ENCODE measurements at places on chromosomes 4 and X.

- DNase-seq, result no peak
Measured at GRCh38 chr4:183599690-183600089, 59.3 kb downstream of the RWDD4 start.

GRCh38 chr4:168537086-168537485, 40.2 kb downstream of the PALLD start:
- DNase-seq, result no peak

GRCh38 chr4:141037446-141037845, 95.8 kb downstream of the RNF150 start:
- no peak for DNase-seq

GRCh38 chrX:39011454-39012221, 210.4 kb downstream of the MID1IP1 start:
- no peak for DNase-seq

DNA sequence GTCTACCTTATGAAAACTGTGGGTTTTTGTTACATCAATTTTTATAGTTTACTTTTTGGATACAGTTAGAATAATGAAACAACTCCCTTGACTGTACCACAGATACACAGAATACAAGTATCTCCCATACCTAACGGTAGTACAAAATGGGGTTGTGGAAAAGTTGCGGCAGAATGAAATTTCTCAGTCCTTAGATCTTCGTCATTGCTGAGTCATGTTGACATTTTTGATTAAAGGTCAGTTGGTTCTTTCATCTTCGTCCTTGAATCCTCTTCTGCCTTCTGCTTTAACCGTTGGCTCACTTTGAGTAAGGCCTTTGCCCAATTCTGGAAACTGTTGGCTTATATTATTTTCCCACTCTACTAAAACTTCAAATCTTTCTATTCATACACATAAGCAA, 75.6 kb downstream of the TRIML1 start:
- no peak for DNase-seq

GRCh38 chrX:21781525-21781924, 23.6 kb upstream of the SMPX start:
- DNase-seq, result no peak

GRCh38 chr4:38453253-38453881, 210.6 kb upstream of the KLF3 start:
- no peak for DNase-seq

GRCh38 chr4:46441136-46441859, 51.4 kb upstream of the GABRA2 start:
- DNase-seq, result no peak

DNA sequence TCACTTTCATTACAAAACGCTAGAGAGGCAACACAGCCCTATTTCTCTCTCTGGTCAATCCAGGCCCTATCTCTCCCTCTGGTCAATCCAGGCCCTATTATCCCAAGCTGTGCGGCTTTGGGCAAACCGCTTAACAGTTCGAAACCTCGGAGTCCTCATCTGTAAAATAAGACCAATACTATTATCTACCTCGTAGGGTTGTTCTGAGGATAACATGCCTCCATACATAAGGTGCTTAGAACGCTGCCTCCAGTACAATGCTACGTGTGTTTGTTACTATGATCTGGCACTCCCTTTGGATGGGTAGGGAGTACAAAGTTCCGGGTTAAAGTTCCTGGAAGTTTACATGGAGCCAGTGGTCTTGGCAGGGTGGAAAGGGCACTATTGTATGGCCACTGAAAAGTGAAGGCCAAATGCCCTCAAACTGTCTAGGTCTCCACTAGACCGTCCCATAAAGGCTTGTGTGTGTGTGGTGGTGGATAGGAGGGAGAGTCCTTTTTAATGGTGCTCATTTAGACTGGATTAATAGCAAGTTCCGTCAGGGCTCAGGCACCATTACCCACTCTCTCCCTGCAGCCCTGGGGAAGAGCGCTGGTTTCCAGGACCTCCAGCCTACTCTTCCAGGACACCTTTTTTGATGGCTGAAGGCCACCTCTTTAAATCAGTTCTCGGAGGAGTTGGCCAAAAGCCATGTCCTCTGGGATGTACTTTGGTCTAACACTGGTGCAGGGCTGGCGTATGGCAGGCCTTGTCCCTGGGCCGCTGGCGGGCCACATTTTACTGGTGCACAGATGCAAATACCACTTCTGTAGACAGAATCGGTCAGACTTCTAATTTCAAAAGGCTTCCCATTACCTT, 75.6 kb upstream of the BCOR start:
- no peak for DNase-seq

GRCh38 chrX:30304866-30305265, 4.3 kb downstream of the NR0B1 start:
- no peak for DNase-seq

DNA sequence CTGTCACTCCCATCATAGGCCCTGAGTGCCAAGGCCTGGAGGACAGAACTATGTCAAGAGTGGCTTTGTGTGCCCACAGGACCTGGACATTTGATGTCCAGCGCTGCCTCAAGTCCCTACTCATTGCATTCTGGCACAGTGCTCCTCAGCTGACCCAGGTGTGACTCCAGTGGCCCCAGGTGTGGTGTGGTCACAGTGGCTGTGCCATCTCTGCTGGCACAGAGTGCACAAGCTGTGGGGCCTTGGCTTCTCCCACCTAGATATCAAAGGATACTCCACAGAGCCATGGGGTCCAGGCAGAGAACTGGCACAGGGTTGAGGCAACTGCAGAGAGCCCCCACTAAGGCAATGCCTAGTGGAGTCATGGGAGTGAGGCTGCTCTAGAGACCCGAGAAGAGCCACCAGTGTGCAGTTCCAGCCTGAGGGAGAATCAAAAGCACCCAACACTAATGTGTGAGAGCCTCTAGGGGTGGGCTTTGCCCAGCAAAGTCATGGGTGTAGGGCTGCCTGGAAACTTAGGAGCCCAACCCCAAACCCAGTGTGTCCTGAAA, 25.6 kb downstream of the PYURF start:
- no peak for DNase-seq

DNA sequence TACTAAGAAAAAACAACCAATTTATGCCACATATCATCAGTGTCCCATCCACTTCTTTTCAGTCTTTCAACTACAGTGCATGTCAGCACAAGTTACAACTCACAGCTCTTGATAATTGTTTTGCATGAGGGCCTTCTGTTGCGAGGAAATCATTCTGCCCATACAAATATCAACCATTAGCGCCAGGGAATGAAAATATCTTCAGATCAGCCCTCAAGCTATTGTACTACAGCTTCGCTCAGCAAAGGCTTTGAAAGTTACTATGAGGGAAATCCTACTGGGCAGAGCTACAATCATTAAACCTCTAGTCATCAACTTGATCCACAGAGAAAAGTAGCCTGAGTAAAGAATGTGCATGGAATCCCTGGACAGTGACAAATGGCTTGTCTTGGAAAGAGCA, 1023.6 kb upstream of the HS3ST1 start:
- no peak for DNase-seq

GRCh38 chr4:108725457-108725856, 37.4 kb downstream of the ETNPPL start:
- DNase-seq, result no peak

DNA sequence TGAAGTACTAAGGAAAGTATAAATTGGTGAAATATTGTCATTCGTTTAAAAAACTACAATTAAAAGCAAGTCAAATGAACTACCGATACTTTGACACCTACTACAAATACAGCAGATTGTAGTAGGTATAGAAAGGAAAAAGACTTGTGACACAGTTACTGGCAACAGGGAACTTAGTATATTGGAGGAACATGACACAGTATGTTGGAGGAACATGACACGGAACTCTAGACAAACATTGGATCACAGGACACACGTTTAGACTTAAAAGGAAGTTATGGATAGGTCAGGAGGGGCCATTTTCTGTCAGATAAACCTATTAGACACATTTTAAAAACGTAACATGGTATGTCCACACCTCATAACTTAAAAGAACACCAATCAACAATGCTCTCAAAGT, 132.5 kb downstream of the APBB2 start:
- DNase-seq, result no peak

GRCh38 chr4:154416190-154416547, 75.4 kb downstream of the DCHS2 start:
- no peak for DNase-seq

GRCh38 chrX:80708781-80709180, 100.9 kb downstream of the BRWD3 start:
- no peak for DNase-seq

DNA sequence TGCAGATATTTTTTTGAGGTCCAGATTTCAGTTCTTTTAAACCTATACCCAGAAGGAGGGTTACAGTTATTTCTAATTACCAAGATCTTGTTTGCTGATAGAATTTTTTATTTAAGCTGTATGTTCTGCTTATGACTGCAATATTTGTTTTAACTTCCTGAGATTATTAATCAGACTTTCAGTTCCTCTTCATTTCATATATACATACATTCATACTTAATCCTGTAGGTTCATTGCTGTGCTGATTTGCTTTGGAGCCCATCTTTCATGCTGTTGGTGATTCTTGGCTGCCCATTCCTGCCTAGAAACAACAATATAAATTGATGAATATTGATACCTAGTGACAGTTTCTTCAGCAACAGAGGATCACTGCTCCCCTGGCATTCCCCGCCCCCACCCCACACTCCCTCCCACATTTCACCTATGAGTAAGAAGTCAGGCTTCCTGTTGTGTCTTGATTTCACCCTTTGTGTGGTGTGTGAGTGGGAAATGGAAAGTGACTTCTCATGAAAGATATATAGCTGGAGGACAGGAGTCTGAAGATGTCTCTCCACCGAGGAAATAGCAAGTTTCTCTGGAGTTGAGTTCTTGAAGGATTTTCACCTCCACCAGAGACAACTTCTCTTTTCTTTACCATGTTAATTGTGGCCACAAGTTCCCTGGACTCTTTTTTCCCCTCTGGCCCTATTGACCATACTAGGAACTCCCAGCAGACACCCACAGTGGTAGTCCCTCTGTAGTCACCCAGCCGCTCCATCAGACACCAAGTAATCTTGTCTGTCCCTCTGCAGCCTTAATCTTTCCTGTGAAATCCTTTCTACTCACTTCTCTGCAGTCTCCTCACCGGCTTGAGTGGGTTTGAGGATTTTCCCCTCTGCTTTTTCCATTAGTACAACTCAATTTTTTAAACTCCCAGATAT, 118.4 kb downstream of the ASB9 start:
- no peak for DNase-seq

DNA sequence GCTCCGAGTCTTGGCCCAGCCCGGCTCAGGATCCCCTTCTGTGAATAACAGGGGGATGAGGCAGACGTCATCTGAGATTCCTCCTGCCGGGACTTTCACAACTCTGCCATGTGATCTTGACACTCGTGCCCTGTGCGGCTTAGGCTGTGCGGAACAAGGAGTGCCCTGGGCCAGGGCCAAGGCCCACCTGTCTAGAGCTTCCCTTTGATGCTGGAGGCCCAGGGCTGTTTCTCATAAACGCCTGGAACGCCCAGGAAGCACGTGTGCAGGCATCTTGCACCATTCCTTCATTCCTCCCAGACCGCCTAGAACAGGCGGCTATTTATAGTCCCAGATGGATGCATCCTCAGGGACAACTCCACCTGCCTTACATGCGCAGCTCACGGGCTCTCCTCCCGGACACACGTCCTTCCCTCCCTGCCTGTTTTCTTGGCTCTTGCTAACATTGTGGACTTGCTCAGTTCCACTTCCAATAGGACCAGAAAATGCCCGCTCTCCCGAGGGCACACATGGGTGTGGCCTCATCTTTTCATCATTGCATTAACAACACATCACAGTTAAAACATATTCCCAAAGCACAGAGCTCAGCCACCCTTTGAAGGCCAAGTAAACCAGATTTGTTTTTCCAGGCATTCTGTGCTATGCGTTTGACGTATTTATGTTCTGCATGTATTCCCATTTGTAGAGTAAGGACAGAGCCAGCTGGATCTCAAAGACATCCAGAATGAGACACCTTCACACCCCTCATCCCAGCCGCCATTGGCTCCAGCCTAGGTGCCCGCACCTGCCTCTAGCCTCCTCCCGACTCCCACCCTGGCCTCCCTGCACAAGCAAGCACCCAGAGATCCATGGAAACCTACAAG, 57.2 kb downstream of the ABLIM2 start:
- DNase-seq, result no peak

DNA sequence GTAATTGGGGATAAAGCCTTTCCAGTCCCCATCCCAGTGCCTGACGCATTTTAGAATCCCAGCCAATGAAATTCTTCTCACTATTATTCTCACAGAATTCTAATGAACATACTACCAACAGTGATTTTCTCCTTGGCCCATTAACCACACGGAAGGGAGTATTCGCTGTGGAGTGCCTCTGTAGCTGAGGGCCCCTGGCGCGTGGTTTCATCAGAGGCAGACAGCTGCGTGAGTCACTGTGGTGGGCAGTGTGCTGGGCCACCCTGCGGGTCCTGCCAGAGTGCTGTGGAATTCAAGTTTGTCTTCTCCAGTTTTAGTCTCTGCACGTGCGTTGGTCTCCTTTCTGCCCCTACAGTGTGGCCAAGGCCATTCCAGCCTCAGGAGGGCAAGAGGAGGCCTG, 335.4 kb upstream of the FAT1 start:
- no peak for DNase-seq

DNA sequence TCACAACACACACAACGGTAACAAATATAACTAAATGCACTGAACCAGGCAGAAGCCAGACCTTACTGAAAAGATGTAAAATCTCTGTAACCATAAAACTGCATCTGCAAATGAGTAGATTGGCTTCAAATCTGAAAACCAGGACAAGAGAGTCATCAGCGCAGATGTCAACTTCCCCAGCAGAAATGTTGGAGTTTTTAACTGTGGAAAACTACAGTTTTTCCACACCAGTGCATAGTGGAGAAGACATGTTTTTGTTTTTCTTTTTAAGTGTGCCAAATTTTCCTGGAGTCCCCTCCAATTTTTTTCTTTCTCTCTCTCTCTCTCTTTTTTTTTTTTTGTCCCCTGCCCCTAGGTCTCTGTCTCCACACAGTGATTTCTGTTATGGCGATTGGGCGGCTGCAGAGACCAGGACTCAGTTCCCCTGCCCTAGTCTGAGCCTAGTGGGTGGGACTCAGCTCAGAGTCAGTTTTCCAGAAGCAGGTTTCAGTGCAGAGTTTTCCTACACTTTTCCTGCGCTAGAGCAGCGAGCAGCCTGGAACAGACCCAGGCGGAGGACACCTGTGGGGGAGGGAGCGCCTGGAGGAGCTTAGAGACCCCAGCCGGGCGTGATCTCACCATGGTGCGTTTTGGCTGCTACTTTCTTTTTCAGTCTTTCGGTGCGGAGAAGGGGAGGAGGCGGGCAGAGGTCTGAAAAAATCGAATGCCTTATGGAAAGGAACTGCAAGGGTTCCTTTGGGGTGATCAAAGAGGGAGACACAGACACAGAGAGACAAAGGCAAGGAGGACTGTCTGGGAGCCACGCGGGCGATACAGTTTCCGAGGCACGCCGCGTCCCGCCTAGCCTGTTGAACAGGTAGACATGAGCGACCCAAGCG, at the start of gene GUCY1A1:
Gene GUCY1A1, plus strand, starts transcription at position 505 of the 878 bp plus-strand sequence. CDS start 30,020 bp downstream, outside the sequence.
- no peak for DNase-seq

- DNase-seq, result no peak
Measured at GRCh38 chr4:118338981-118339765, 13.6 kb downstream of the PRSS12 start.

- no peak for DNase-seq
Measured at GRCh38 chr4:101157415-101158133, 189.8 kb downstream of the PPP3CA start.

- no peak for DNase-seq
Measured at GRCh38 chrX:46676399-46677356, 82.2 kb downstream of the SLC9A7 start.
